ENCODE measurements at places on chromosomes 4 and X.

- DNase-seq, result peak; percentile 93
These were observed 31.4 kb upstream of the SLC25A31 start for GRCh38 chr4:127698789-127699200.

- DNase-seq, result no peak
These were observed 22.9 kb downstream of the EXOC1 start for GRCh38 chr4:55876387-55876786.

DNA sequence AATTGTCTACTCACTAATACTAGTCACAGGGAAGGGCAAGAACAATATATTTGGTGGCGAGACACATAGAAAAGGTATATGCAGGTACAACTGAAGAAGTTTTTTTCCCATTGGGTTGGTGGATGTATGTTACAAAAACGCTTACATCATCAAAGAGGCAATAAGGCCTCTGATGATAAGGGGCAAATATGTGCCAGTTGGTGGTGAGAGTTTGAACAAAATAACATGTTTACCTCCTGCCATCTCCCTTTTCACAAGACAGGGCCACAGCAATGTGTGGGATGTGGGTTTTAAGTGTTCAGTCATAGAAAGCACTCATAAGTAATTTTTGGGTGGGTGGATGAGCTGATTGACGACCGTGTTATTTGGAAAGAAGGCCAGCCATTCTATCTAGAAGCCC, 41.7 kb downstream of the PAGE2 start:
- no peak for DNase-seq

- no peak for DNase-seq
These were observed 32.7 kb downstream of the TMEM47 start for GRCh38 chrX:34624416-34624815.

DNA sequence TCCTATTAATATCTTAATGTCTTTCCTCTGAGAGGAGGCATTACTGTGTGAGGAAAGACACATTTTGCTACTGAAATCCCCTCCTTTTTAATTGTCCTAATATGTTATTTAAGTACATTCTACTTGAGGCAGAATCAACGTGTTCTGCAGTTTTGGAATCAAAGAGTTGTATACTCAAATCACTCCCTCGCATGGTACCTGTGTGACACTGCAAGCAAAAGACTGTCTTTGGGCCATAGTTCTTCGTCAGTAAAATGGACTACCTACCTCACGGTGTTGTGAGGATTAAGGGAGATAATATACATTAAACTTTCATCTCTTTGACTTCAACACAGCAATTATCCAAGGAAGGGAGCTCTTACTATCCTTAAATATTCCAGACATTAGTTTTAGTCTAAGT, 61.5 kb downstream of the TIGD2 start:
- DNase-seq, result no peak

DNA sequence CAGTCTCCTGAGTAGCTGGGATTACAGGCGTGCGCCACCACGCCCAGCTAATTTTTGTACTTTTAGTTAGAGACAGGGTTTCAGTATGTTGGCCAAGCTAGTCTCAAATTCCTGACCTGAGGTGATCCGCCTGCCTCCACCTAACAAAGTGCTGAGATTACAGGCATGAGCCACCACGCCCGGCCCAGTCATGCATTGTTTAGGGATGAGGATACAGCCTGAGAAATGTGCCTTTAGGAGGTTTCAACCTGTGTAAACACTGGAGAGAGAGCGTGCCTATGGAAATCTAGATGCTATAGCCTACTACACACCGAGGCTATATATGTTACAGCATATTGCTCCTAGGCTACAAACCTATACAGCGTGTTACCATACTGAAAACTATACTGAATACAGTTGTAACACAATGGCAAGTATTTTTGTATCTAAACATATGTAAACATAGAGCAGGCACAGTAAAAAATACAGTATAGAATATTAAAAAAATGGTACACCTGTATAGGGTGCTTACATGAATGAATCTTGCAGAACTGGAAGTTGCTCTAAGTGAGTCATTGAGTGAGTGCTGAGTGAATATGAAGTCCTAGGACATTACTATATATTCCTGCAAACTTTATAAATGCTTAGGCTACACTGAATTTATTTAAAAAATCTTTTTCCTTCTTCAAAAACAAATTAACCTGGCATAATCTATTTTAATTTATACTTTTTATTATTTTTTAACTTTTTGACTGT, 588.2 kb upstream of the ADGRL3 start:
- peak; percentile 97 for DNase-seq

DNA sequence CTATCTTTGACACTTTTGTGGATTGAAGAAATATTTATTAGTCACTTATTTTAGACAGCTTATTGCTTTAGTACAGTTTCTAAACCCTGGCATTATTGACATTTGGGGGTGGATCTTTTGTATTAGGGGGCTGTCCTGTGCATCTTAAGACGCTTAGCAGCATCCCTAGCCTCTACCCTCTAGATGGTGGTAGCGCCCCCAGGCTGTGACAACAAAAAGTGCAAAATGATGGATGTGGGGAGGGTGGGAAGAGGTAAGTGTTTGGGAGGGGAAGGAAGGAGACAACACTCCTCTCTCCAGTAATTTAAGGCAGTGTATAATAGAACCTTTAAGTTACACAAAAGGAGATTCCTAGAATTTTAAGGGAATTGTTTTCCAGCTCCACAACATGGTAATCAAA, 1210.6 kb downstream of the C4orf33 start:
- no peak for DNase-seq

DNA sequence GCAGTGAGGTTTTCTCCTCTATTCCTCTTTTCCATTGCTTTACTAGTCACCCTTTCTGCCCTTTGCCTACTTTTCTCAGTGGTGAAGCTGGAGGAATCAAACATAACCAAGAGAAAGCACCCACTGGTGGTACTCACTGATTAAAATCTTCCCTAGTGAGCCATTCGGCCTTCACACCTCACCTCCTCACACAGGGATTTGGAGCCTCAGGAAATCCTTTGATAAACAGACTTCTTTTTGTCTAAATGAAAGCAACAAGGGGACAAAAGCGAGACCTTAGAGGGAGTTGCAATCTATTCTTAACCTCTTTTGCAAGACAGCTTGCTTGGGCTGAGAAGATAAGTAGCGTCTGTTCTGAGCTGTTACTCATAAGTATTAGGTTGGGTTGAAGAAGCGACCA, 572.6 kb downstream of the ZNF674 start:
- DNase-seq, result no peak

- no peak for DNase-seq
These were observed 205.4 kb upstream of the CXorf51B start for GRCh38 chrX:146604196-146604595.

GRCh38 chr4:70099206-70099605, 49.0 kb downstream of the HTN1 start:
- no peak for DNase-seq

DNA sequence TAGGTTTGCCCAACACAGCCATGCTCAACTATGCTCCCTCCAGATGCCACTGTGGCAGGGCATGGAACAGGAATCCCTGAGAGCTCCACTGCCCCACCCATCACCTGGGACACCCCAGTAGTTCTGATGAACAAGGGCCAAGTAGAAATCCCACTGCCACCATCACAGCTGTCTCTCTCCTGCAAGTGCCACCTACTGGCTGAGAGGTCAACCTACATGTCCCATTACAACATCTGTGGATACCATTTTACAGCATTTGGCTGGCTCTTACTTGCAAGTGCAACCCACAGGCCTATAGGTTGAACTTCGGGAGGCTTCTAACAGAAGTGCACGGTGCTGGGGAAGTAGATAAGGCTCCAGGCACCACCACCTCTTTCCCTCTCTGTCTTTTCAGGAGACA, 142.5 kb downstream of the CXXC4 start:
- DNase-seq, result no peak

DNA sequence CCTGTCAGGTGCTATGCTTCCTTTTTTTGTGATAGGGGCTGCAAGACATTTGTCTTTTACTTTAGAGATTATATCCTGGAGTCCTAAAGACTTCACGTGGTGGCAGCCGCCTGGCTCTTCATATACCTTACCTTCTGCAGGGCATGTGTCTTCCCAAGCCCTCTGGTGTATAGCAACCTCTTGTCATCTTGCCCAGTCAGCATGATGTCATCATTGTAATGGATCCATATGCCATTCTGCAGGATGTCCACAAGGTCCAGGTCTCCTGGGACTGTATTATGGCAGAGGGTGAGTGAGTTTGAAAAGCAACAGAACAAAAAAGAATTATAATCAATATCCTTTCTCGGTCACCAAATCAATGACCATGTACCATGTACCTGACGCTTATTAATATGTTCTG, 82.2 kb upstream of the SCOC start:
- DNase-seq, result peak; percentile 11

DNA sequence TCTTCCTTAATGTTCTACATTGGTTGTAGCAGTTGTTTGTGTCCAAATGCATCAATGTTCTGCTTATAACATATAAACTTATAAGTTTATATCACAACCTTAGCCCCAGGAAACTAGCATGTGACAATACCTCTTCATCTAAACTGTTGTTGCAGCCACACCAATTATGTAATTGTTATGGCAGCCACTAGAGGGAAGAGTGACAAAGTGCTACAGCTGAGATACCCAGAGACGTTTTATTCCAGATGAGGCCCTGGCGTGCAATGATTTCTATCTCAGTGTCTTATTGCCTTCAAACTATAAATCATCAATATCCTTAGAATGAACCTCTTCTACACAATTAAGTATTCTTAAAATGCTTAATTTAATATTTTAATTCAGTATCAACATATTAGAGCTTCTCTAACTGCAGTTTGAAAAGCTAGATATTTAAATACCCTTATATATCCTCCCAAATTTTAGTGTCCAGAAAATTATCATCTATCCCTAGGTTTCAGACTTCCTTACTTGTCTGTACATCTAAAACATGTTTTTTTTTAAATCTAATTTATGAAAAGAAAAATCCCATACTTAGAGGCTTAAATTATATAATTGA, 171.6 kb downstream of the PCDH10 start:
- peak; percentile 36 for DNase-seq

- no peak for DNase-seq
These were observed 34.1 kb upstream of the TMPRSS11F start for GRCh38 chr4:68163754-68164153.

DNA sequence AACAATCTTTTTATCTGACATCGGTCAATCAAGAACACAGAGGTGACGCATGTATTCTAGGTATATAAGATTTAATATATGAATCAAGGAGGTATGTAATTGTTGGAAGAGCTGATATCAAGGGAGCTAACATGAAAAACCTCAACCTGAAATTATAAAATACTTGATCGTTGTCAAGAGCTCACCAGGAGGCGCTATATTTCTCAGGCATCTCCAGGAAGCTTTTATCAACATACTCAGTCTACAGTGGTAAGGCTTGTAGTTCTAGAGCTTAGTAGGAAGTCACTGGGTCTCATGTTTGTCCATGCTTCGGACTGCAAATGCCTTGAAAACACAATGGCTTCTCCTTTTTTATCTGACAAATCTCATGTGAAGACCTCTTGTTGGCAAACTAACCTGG, 156.1 kb downstream of the GRXCR1 start:
- DNase-seq, result no peak

DNA sequence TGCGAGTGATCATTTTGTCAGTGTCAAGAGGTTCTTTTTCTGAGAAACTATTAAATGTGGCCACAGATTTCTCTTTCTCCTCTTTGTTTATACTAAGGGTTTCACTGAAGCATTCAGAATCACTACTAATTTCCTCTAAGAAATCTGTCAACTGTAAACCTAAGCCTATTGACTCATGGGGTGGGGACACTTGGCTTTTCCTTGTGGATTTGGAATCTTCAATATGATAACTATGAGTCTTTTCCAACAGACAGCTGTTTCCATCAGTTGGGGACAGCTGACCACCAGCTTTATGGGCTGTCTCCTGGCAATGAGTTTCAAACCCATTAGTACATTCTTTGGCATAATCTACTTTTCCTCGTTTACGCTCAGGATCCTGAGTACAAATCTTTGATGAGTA, 13.8 kb downstream of the PGRMC1 start:
- DNase-seq, result no peak

DNA sequence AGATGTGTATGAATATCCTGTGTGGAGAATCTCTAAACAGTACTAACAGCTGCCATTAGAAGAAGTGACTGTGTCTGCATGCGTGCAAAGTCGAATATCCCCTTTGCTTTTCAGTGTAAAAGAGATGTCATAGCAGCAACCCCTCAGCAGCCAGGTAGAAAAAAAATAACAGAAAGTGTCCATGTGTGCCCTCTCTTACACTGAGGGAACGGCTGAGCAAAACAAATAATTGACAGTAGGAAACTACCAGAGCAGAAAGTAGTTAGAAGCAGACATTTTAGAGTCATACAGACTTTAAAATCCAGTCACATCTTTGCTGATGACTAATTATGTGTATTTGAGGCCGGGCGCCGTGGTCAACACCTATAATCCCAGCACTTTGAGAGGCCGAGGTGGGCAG, 370.8 kb downstream of the GPM6A start:
- DNase-seq, result no peak

- no peak for DNase-seq
These were observed 441.6 kb downstream of the DTHD1 start for GRCh38 chr4:36722986-36723385.

- peak; percentile 39 for DNase-seq
These were observed 57.2 kb downstream of the BMP15 start for GRCh38 chrX:50967736-50968135.

DNA sequence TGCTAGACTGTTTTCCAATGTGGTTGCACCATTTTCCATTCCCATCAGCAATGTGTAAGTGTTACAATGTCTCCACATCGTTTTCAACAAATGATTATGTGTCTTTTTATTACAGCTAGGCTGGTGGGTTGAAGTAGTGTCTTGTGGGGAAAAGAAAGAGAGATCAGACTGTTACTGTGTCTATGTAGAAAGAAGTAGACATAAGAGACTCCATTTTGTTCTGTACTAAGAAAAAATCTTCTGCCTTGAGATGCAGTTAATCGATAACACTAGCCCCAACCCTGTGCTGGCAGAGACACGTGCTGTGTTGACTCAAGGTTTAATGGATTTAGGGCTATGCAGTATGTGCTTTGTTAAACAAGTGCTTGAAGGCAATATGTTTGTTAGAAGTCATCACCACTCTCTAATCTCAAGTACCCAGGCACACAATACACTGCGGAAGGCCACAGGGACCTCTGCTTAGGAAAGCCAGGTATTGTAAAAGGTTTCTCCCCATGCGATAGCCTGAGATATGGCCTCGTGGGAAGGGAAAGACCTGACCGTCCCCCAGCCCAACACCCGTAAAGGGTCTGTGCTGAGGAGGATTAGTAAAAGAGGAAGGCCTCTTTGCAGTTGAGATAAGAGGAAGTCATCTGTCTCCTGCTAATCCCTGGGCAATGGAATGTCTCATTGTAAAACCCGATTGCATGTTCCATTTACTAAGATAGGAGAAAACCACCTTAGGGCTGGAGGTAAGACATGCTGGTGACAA, 23.0 kb upstream of the UGT2B15 start:
- DNase-seq, result no peak

- DNase-seq, result no peak
These were observed 456.6 kb downstream of the IL15 start for GRCh38 chr4:142092941-142093340.

DNA sequence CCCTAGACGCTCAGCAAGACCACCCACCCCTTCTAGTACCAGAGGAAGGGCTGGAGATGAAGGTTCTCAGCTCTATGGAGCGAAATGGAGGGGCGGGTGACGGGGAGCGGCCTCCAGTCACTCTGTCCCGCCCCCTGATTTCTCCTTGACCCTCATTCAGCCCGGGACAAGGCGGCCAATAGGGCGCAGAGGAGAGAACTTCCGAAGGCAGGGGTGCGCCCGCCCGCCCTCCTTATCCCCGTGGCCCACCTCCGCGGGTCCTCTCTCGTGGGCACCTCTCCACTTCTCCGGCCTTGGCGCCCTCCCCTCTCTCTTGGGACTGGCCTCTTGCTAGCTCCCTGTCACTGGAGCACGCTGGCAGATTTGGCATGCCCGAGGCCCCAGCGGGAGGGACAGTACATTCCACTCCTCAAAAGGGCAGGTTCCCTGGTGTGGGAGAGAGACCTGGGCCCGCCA, 1.1 kb upstream of the SEPTIN6 start:
- DNase-seq, result no peak

GRCh38 chr4:26873391-26874026, 12.9 kb downstream of the STIM2 start:
- DNase-seq, result no peak

All from foreskin keratinocyte (primary cell).